A673 (cell line): ENCODE measurements at places on chromosomes 16 and 17. TPM values are rescaled to one million over a fixed set of nuclear protein-coding genes. Genes with fewer than 3 reads are reported as not detected.

The CES5A gene
- not detected in 2 replicates for total RNA-seq

The HS3ST4 gene
- 33.5 and 34.0 TPM in 2 replicates for total RNA-seq

GRCh38 chr16:4301177-4301576, 14.7 kb upstream of the GLIS2 start:
- DNase-seq, result no peak

GRCh38 chr17:45397796-45398195, 34.9 kb downstream of the ARHGAP27 start:
- DNase-seq, result no peak

The NAE1 gene
- 172 and 175 TPM in 2 replicates for total RNA-seq

The NPIPB6 gene
- 1.6 and 2.6 TPM in 2 replicates for total RNA-seq

DNA sequence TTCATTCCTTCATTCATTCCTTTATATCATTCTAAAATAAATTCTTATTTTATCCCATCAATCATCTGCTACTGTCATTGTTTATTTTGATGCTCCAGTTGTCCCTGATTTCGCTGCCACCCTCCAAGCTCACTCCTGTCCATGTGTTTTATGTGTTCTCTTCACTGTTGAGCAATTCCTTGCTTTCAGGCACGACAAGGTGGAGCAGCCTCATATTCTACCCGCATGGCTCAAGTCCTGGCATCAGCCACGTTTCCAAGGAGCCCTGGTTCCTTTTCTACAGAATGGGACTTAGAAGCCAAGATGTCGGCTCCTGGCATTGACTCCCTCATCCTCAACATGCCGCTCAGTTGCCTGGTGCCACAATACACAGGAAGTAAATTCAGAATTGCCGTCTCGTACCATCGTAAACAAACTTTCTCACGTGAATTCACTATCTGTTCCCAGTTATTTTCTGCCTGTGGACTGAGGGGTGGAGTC, 139.0 kb downstream of the RPTOR start:
- DNase-seq, result no peak

DNA sequence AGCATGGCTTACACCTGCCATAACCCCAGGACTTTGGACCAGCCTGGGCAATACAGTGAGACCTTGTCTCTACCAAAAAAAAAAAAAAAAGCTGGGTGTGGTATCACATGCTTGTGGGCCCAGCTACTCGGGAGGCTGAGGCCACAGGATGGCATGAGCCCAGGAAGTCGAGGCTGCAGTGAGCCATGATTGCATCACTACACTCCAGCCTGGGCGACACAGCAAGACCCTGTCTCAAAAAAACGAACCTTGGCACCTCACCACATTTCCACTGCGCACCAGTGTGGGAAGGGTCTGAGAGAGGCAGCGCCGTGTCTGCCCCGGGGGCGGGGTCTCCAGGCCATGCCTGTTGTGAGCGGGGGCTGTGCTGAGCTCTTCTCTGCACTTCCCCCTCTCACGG, 6.3 kb downstream of the ACSF3 start:
- DNase-seq, result no peak
